ENCODE measurements at places on chromosomes 7 and 10. TPM values are rescaled to one million over a fixed set of nuclear protein-coding genes. Genes with fewer than 3 reads are reported as not detected.
A peak's percentile ranks its signal among the peaks of the same experiment; 100 is the strongest.

GRCh38 chr10:122044045-122044661 is 55.2 kb downstream of the TACC2 start:
- DNase-seq: peak; percentile 78

GRCh38 chr10:116353817-116354216 is 29.6 kb downstream of the CCDC172 start:
- DNase-seq: no peak

GRCh38 chr7:92740700-92741126 is 95.7 kb downstream of the CDK6 start:
- no peak for DNase-seq

DNA sequence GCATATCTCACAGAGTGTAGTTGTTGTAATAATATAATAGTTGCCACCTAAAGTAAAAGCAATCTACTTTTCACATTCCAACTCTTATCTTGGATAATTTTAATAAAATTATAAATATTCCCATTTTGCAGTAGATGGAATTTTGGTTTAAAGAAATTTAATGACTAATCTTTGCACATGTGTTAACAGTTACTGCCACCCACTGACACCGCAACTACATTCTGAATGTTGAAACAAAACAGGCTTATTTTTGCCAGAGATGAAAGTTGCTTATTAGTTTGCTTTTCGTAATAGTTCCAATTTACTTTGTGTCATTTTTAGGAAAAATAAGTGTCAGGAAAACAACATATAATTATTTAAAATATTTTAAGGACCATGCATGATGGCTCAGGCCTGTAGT is 557.5 kb upstream of the PCDH15 start:
- DNase-seq: no peak

The ZNF485 gene
- 5.5 TPM for polyA plus RNA-seq

The STOX1 gene
- polyA plus RNA-seq: 9.1 TPM

GRCh38 chr10:1100691-1101368 is 44.6 kb downstream of the WDR37 start:
- DNase-seq: no peak

GRCh38 chr7:98868450-98868849 is 1.4 kb downstream of the TMEM130 start:
- DNase-seq: no peak
